Right cardiac atrium (tissue), 5 donors: ENCODE measurements at places on chromosomes 3 and 15. TPM values are rescaled to one million over a fixed set of nuclear protein-coding genes. Genes with fewer than 3 reads are reported as not detected.

CISH gene
- 8.0 TPM for polyA plus RNA-seq

LRRC31 gene
- not detected for polyA plus RNA-seq

APBA2 gene
- polyA plus RNA-seq, result 0.38 TPM

TMEM40 gene
- polyA plus RNA-seq, result 5.2 TPM

CRYGS gene
- 1.3 TPM for polyA plus RNA-seq

THAP10 gene
- 3.2 TPM for polyA plus RNA-seq

PRR20G gene
- not detected for polyA plus RNA-seq

HHATL gene
- polyA plus RNA-seq, result 622 TPM

FGD5 gene
- polyA plus RNA-seq, result 8.6 TPM

ZIC1 gene
- polyA plus RNA-seq, result not detected

GRCh38 chr15:56654216-56654615, 79.1 kb downstream of the ZNF280D start:
- DNase-seq, result no peak

DNA sequence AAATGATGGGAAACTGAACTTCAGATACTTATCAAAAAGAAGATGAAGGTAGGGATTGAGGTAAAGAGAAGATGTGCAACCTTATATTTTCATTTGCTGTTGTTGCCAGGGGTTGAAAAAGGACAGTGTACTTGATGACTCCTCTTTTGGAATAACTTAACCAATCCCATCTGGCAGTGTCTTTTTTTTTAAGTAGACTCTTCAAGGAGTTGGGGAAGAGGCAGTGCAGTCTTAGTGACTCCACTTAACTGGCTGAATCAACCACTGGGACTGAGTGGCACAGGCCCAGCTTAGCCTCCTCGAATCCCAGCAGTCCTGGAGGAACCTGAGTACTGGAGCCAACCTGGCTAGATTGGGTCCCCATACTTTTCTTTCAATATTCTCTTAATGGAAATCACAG, 27.3 kb upstream of the FILIP1L start:
- DNase-seq, result no peak

- no peak for DNase-seq
Observed at GRCh38 chr15:35705030-35705883, 159.3 kb upstream of the DPH6 start.

DNA sequence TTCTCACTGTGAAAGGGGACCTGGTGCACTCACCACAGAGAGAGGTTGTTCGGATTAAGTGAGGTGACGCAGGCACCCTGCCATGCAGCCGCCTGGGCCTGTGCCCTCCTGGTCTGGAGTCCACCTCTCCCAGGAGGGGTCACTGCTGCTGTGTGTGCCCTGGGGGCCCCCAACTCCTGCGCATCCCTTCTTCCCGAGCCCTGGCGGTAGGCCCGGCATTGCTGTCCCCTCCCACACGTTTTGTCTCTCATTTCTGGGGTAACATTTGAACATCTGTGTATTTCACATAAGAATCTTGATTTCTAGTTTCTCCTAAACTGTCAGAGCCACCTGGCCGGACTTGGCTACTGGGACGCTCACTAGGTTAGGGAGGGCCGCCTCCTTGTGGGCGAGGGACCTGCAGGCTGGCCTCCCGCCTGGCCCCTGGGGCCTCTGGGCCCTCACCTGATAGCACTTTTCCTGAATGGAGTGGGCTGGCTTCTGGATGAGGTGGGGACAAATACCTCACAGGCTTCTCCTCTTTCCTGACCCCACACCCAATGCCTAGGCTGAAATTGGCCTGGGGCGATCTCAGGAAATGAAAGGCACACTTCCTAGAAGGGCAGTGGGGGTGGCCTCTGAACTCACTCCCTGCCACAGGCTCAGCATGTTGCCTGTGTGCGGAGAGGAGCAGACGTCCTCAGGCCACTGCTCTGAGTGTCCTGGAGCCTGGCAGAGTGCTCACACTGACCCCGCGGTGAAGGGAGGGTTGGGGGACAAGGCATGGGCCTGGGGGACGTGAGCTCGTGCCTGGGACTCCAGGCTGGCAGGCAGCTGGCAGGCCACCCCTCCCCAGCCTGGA, 104.2 kb upstream of the PRR23E start:
- no peak for DNase-seq

- peak; percentile 61 for DNase-seq
Observed at GRCh38 chr3:140128631-140129030, 193.6 kb downstream of the CLSTN2 start.

DNA sequence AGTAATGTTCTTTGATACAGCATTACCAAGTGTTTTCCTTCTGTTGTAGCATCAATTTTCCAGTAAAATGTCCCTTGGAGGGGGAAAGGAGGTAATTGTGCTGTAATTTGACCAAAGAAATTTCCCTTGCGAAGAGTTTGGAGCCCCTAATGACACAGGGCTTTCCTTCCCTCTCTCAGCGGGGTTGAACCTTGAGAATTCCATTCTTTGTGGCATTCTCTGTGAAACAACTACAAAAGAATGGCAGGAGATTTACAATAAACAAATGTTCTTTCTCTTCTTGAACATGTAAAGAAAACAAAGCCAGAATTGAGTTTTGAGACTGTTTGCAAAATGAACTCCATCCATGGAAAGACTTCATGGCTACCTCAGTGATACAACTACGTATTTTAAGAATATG, 53.4 kb downstream of the SIDT1 start:
- DNase-seq, result no peak

- no peak for DNase-seq
Observed at GRCh38 chr15:45630917-45631691, 3.7 kb upstream of the SQOR start.

DNA sequence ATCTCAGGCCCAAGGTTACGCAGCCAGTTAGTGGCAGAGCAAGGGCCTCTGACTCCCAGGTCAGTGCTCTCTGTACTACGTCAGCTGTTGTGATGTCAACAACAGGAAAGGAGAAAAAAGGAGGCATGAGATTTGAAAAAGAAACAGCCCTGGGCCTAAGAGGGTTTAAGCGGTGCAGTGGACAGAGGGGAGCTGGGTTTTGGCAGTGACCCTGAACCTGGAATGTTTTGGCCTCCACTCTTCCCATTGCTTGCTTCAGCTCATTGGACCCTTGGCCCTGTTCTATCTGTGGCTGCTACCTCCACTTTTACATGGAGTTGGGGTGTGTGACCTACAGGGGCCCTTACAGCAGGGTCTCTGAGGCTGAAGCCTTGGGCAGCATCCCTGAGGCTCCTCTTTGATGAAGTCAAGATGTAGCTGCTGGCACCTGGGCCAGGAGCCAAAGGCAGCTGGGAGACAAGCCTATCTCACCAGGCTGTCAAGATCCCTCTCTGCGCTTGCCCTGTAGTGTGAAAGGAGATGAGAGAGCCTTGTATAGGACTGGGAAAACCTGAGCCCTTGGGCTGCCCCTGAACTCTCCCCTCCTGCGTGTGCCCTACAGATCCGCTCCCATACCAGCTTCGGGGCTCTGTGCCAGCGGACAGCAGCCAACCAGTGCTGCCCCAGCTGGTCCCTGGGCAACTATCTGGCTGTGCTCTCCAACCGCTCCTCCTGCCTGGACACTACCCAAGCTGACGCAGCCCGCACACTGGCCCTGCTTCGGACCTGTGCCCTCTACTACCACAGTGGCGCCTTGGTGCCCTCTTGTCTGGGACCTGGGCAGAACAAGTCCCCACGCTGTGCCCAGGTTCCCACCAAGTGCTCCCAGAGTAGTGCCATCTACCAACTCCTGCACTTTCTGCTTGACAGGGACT, 8.7 kb downstream of the DISP2 start:
- DNase-seq, result peak; percentile 91

DNA sequence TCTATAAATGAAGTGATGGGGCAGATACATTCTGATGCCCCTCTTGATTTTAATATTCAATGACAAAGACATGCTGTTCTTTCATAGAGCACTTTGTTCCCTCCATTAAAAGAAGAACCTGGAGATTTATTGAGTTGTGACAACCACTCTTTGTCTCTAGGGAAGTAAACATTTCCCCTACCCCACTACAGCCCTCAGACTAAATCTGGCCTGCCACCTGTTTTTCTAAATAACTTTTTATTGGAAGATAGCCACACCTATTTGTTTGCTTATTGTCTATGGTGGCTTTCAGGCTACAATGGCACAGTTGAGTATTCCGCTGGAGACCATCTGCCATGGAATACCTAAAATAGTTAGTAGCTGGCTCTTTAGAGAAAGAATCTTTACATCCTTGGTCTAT, 41.2 kb upstream of the ZNF385D start:
- no peak for DNase-seq

GRCh38 chr3:47385007-47385406, 4.2 kb downstream of the PTPN23 start:
- no peak for DNase-seq

- no peak for DNase-seq
Observed at GRCh38 chr3:101943029-101943428, 93.7 kb downstream of the NFKBIZ start.

GRCh38 chr3:171788546-171789351, 21.5 kb downstream of the PLD1 start:
- DNase-seq, result no peak

- DNase-seq, result no peak
Observed at GRCh38 chr15:76868740-76869139, 36.4 kb downstream of the SCAPER start.

GRCh38 chr15:59366333-59367021, 6.2 kb downstream of the MYO1E start:
- no peak for DNase-seq

- no peak for DNase-seq
Observed at GRCh38 chr3:65347166-65347565, 659.4 kb upstream of the ADAMTS9 start.

- no peak for DNase-seq
Observed at GRCh38 chr3:109923431-109923830, 586.1 kb upstream of the DPPA4 start.

- DNase-seq, result no peak
Observed at GRCh38 chr3:114133947-114134346, 44.9 kb downstream of the DRD3 start.

GRCh38 chr3:171013822-171014748, 12.4 kb downstream of the SLC2A2 start:
- DNase-seq, result no peak

GRCh38 chr3:8557298-8557697, 55.7 kb downstream of the LMCD1 start:
- peak; percentile 86 for DNase-seq

DNA sequence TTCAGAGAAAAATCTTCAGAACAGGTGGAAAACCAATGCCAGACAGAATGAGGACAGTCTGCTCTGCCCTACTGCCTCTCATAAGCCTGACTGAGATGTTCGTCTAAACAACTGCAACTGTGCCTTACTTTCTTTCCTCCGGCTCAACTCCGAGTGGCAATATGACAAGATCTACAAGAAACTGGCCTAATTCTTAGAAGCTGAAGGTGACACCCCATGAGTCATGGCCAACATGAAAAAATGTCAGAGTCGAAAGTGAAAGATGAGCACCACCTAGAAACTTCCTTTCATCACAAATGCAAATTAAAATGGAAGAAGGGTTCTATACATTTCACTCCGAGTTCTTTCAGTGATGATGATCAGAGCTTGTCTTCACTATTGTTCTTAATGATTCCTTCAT, 12.9 kb downstream of the PCYT1A start:
- no peak for DNase-seq

DNA sequence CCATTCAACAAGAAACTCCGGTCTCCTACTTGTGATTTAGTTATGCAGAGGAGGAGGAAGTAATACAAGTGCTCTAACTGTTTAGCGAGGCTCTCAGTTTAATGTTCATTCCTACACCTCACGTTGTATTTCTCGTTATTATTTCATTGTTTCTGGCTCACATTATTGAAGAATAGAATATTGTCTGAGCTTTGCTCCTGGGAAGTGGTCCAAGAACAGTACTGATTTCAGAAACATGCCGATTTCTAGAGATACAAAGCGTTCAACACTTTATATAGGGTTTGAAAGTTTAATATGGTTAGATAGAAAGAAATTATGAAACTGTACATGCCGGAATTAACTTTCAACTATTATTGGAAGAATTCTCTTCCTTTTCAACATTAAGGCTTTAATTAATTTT, 1145.5 kb downstream of the TBL1XR1 start:
- no peak for DNase-seq

DNA sequence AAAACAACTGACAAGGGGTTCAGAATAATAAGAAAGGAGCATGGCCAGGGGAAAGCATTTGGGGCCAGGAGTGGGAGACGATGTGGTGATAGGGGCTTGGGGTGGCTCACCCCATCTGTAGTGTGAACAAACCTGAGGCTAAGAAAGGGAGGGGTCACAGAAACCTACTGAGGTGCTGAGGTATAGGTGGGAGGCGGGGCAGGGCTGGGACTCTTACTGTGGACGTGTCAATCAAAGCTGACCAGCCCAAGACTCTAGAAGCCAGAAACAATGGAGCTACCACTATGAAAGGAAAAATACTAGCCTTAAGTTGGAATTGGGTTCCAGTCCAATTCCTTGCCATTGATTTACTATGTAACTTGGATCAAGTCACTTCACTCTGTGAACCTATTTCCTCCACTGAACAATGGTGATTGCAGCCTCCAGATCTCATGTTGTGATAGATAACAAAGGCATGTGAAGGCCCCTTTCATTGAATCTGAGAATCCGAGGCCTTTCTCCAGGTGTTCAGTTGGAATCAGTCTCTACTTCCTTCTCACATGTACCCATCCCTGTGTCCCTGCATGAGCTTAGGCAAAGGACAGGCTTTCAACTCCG, 260.9 kb upstream of the HES1 start:
- no peak for DNase-seq
